Stimulated activated effector memory CD8-positive, alpha-beta T cell treated with anti-CD3 and anti-CD28 coated beads, Interleukin-12 subunit alpha, Interleukin-12 subunit beta, amount 100 ng/mL, for 72 hours (primary cell): ENCODE measurements at places on chromosomes 3 and 15.

GRCh38 chr15:96687388-96688107 lies 357.0 kb downstream of the NR2F2 start:
- no peak for DNase-seq

- DNase-seq = no peak
Observed at GRCh38 chr15:28933710-28934445, 48.1 kb downstream of the APBA2 start.

- no peak for DNase-seq
Observed at GRCh38 chr3:152348436-152349177, 79.9 kb downstream of the MBNL1 start.

DNA sequence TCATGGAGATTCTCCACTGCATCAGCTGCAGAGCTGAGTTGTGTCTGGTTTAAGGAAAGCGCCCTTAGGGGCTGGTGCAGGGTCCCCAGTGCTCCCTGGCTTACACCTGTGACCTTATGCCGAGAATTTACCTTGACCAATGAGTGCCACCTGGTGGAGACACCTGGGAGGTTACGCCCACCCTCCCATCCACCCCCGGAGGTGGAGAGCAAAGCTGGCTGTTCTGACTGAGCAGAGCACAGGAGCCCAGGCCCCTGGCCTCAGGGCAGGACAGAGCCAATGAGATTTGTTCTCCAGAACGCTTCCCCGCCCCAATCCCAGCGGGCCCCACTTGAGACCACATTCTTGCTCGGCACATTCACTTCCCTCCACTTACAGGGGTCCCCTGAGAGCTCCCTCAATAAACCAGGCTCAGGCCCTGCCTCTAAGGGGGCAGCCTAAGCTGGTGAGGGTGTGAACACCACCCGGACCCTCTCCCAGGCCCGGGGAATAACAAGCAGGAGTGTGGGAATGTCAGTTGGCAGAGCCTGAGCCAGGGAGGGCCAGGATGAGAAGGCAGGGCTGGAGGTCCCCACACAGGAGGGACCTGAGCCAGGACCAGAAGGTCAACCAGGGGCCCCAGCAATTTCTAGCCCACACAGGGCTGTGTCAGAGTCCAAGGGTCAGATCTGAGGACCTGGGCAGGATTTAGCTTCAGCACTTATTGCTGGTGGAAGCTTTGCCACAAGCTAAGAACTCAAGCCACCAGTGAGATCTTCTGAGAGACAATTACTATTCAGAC lies 117.1 kb downstream of the TPRA1 start:
- DNase-seq = no peak

- no peak for DNase-seq
Observed at GRCh38 chr3:59810606-59811005, 760.8 kb upstream of the CFAP20DC start.

- DNase-seq = no peak
Observed at GRCh38 chr3:42188376-42188775, 77.6 kb downstream of the CCK start.

DNA sequence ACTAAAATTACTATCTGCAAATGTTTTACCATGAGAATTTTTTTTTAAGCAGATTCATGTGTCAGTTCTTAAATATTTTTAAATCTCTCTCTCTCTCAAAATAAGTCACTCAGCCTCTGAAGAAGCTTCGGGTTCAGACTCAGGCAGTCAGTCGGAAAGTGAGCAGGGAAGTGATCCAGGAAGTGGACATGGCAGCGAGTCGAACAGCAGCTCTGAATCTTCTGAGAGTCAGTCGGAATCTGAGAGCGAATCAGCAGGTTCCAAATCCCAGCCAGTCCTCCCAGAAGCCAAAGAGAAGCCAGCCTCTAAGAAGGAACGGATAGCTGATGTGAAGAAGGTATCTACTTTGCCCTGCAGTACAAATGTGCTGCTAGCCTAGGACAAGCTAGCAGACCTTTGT lies 24.1 kb downstream of the CHD2 start:
- DNase-seq = no peak

DNA sequence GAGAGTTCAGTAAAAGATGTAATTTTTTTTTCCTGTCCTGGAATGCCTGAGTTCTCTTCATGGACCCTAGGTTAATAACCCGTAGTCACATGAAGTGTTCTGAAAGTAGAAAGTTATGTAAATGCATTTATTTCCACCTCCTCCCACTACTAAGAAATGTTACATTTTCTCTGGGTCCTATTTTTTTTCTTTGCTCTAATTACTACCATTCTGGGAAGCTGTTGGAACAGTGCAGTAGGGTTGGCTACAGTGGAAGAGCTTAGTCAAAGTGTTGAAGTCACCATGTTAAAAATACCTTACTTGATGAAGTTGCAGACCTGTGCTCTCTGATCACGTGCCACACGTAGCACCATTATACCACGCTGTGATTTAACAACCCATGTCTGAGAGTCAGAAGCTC lies 153.8 kb upstream of the TSC22D2 start:
- no peak for DNase-seq

- no peak for DNase-seq
Observed at GRCh38 chr3:4406746-4407568, 60.1 kb downstream of the SUMF1 start.

GRCh38 chr3:58336135-58336882 lies 3.6 kb downstream of the PXK start:
- no peak for DNase-seq

DNA sequence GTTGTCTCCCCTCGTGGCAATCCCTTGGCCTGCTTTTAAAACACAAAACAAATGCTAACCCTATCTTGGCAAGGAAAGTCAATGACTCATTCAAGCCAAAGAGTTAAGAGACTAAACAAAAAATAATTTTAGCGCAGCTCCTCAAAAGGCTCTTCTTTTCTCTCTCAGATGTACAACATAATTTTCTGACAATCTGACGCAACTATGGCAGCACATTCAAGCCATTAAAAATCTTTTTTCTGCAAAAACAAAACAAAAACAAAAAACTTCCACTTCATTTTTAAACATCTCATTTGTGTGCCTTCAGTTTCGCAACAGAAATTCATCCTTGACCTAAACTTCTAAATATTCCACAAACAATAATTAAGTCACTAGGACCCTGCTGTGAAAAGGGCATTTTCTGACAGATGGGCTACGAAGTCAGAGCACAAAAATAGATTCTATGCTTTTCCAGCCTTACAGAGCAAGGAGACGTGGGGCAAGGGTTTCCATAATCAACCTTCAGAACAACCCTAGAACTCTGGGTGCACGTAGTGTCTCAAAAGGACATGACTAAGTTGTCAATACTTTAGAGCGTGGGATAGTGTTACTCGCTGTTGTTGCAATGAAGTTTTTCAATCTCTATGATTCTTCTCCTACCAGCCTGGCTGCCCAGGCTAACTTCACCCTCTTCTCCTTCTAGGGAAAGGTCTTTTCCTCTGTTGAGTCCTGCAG lies 84.3 kb downstream of the MB21D2 start:
- no peak for DNase-seq

DNA sequence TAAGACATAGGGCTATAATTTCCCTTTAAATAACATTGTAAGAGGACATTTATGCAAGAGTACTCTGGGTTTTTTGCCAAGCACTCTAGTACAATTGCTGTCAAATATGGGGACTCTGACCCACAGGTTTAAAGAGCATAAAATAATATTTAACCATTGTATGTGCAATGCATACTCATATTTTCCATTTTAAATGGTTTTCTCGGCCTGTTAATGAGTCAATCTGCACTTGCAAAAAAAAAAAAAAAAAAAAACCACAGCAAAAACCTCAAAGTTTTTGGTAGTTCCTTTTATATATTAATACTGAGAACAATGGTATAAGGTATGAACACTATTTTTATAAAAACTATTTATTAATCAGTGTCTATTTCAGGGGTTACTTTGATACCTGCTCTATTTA lies 304.0 kb upstream of the CBLB start:
- no peak for DNase-seq
